ENCODE measurements at places on chromosomes 13 and 19. TPM values are rescaled to one million over a fixed set of nuclear protein-coding genes. Genes with fewer than 3 reads are reported as not detected.
A peak's percentile ranks its signal among the peaks of the same experiment; 100 is the strongest.

DNA sequence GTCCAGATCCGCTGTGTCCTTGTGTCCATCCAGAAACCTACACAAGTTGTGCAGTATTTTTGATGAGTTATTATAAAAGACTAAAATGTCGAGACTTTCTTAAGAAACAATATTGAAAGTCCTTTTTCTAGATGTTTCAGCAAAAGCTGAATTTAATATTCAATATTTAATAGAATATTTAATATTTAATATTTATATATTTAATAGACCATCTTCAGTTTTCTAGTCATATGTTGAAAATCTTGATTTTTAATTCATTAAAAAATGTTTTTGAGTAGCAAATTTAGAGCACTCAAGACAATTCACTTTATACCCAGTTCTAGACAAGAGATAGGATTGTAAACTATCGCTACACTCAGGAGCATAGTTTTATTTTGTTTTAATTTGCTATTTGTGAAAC lies 447.8 kb downstream of the SLITRK5 start:
- DNase-seq, result no peak
- no peaks in the 10 kb centered on the region for H3K4me1 ChIP-seq

GRCh38 chr19:56603829-56604228 lies 8.7 kb downstream of the ZNF71 start:
- H3K4me3 ChIP-seq, result no peak overlapping the region
- H3K27ac ChIP-seq, result no peak overlapping the region
- peaks cover 76% of the 10 kb centered on the region for H3K36me3 ChIP-seq
- no peak for DNase-seq
- H3K4me1 ChIP-seq, result no peaks in the 10 kb centered on the region

DNA sequence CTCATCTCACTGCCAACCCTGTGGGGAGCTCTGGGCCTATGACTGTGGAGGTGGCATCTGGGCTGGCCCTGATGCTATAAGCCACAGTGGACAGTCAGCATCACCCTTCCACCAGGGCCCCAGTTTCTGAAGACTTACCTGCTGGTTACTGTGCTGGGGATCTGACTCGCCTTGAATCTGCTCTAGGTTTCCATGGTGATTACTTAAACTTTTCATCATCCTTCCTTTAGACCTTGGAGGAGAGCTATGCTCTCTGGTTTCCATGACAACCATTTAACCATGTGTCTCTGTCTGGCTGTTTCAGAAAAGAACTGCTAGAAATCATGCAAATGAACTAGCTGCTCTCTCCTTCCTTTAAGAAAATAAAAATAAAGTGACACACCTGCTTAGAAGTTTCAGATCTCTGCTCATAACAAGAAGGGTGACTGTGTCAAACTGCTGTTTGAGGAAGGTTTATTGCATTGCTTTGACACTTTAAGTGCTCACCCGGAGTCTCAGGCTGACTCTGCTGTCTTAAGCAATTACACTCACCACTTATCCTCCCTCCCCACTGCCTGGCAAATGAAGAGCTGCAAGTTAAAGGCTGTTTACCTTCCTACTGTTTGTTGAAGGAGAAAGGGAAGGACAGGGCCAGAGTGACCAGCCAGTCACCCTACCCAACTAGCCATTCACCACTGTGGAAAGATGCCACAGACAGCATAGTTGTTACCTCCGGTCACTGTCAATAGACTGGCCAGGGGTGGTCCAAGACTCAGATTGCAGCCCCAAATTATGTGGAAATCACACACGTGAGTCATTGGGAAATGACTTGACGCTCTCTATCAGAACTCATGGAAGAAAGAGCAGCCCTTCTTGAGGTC lies 87.6 kb downstream of the HSPH1 start:
- no peak for DNase-seq
- H3K4me3 ChIP-seq, result no peak overlapping the region
- no peaks in the 10 kb centered on the region for H3K36me3 ChIP-seq
- H3K27me3 ChIP-seq, result peaks cover 3% of the 10 kb centered on the region
- H3K27ac ChIP-seq, result peak overlapping the region; percentile 42

Gene ZNF790
- total RNA-seq, result 11.5 TPM

Gene ZNF723
- total RNA-seq, result not detected

Gene MYH14
- total RNA-seq, result not detected

- no peak overlapping the region for H3K4me3 ChIP-seq
- H3K27ac ChIP-seq, result no peak overlapping the region
- H3K4me1 ChIP-seq, result no peaks in the 10 kb centered on the region
- no peak for DNase-seq
Measured at GRCh38 chr13:60959427-60959826, 456.2 kb downstream of the PCDH20 start.

GRCh38 chr13:28559636-28560259 lies 64.8 kb upstream of the FLT1 start:
- H3K4me3 ChIP-seq, result no peak overlapping the region
- H3K4me1 ChIP-seq, result no peaks in the 10 kb centered on the region
- peaks cover 11% of the 10 kb centered on the region for H3K27me3 ChIP-seq
- H3K27ac ChIP-seq, result no peak overlapping the region

- no peaks in the 10 kb centered on the region for H3K36me3 ChIP-seq
- peak overlapping the region; percentile 89 for H3K27ac ChIP-seq
- H3K4me3 ChIP-seq, result peak overlapping the region; percentile 92
- DNase-seq, result no peak
- no peaks in the 10 kb centered on the region for H3K27me3 ChIP-seq
Measured at GRCh38 chr19:1862068-1862423, 1.3 kb downstream of the KLF16 start.

DNA sequence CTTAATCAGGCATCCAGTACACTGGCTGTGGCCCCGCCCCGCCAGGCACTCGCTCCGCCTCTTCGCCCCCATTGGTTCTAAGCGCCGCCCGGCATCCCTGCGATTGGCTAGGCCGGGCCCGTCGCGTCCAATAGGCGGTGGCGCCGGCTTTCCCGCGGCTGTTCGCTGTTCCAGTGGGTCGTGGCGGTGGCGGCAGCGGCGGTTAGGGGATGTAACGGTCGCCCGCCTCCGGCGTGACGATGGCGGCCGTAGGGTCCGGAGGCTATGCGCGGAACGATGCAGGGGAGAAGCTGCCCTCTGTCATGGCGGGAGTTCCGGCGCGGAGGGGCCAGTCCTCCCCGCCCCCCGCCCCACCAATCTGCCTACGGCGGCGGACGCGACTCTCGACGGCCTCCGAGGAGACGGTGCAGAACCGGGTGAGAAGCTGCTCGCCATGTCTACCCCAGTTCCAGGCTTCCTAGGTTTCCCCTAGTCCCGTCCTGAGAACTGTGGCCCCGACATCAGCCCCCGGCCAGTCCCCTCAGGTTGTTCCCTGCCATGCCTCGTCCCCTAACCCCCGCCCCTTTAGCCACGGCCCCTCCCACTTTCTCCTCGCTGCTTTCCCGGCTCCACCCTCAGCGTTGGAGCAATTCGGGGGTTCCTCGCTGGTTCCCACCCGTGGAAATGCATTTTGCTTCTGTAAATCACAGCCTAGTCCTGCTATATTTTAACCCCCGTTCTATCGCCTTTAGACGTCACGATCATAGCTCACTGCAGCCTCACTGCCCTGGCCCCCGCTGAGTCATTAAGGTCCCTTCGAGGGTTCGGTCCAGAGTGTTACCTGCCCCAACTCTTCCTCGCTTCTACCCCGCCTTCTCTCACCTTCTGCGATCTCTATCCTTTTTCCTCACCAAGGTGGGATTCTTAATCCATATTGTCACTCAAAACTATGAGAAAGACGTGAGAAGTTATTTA lies at the start of gene WDR62:
WDR62 (plus strand) TSS at position 165 of the 954 bp plus-strand sequence; CDS start at position 240, 75 bp downstream.
- H3K4me3 ChIP-seq, result peak within 1 kb of the TSS; percentile 93
- peak; percentile 94 for DNase-seq
- H3K27me3 ChIP-seq, result no peaks in the 10 kb centered on the region
- H3K27ac ChIP-seq, result peak within 1 kb of the TSS; percentile 93
- peaks cover 18% of the 10 kb centered on the region for H3K4me1 ChIP-seq
- peaks cover 1% of the 10 kb centered on the region for H3K36me3 ChIP-seq

GRCh38 chr13:44734201-44734707 lies 158.1 kb upstream of the TSC22D1 start:
- no peaks in the 10 kb centered on the region for H3K4me1 ChIP-seq
- no peak for DNase-seq
- no peaks in the 10 kb centered on the region for H3K27me3 ChIP-seq
- H3K4me3 ChIP-seq, result no peak overlapping the region

DNA sequence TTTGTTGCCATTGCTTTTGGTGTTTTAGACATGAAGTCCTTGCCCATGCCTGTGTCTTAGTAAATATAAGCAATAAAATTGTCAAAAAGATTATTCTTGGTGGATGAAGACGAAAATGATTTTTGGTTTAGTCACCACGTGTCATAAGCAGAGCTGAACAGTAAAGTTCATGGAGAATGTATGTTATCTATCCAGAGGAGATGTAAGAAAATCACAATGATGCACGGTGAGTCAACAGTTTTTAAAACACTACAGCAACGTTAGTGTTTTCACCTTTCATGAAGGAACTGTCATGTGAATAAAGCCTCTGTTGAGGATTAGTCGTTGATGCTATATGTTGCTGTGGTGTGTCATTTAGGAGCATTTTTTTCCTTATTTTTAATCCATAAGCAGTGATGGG lies 137.6 kb downstream of the GPC6 start:
- no peak overlapping the region for H3K4me3 ChIP-seq
- no peaks in the 10 kb centered on the region for H3K27me3 ChIP-seq
- H3K4me1 ChIP-seq, result no peaks in the 10 kb centered on the region

DNA sequence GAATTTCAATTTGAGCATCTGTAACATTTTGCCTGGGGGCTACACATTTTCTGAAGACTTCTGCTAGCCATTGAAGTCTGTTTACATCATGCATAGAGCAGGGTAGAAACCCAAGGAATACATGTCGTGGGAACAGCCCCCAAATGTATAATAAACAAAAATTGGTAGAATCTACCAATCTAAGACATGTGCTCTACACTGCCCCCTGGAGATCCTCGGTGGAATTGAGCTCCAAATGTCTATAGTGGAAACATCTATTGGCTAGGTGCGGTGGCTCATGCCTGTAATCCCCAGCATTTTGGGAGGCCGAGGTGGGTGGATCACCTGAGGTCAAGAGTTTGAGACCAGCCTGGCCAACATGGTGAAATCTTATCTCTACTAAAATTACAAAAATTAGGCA lies 57.3 kb downstream of the MBD3L2B start:
- DNase-seq, result no peak
- peaks cover 2% of the 10 kb centered on the region for H3K4me1 ChIP-seq
- H3K27ac ChIP-seq, result no peak overlapping the region
- H3K27me3 ChIP-seq, result peaks cover 1% of the 10 kb centered on the region
- H3K4me3 ChIP-seq, result no peak overlapping the region

- DNase-seq, result no peak
- peaks cover 42% of the 10 kb centered on the region for H3K4me1 ChIP-seq
- H3K36me3 ChIP-seq, result no peaks in the 10 kb centered on the region
- H3K4me3 ChIP-seq, result no peak overlapping the region
Measured at GRCh38 chr13:41049480-41050440, 11.5 kb upstream of the WBP4 start.

DNA sequence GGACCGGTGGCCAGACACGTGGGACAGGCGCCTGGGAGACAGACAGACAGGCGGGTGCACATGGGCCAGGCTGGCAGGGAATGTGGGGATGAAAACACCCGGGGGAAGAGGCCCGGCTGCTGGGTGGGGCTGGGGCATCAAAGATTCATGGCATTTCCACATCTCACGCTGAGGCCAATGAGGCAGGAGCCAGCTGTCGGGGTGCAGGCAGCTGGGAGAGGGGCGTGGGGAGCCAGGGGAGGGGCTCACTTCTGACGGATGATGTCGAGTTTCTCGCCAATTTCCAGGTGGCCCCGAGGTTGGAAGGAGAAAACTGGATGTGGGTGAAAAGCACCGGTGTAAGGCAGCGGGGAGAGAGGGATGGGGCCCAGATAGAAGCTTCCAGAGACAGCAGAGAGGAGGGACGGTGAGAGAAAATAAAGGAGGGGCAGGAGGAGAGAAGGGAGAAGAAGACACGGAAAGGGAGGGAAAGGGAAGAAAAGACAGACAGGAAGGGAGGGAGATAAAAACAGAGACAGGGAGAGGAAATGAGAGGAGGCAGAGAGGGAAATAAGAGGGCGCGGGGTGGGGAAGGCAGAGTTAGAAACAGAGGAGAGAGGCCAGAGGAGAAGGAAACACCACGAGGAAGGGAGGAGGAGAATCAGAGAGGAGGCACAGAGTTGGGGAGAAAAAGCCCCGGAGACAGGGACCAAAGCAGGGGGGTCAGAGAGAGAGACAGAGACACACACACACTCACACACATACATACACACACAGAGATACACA lies 8.0 kb upstream of the CCER2 start:
- DNase-seq, result no peak
- H3K27ac ChIP-seq, result no peak overlapping the region
- no peaks in the 10 kb centered on the region for H3K4me1 ChIP-seq
- no peak overlapping the region for H3K4me3 ChIP-seq
- peaks cover 30% of the 10 kb centered on the region for H3K36me3 ChIP-seq

- H3K27ac ChIP-seq, result no peak overlapping the region
- H3K4me3 ChIP-seq, result no peak overlapping the region
- no peak for DNase-seq
Measured at GRCh38 chr19:7690779-7691258, 10.2 kb downstream of the TRAPPC5 start.

DNA sequence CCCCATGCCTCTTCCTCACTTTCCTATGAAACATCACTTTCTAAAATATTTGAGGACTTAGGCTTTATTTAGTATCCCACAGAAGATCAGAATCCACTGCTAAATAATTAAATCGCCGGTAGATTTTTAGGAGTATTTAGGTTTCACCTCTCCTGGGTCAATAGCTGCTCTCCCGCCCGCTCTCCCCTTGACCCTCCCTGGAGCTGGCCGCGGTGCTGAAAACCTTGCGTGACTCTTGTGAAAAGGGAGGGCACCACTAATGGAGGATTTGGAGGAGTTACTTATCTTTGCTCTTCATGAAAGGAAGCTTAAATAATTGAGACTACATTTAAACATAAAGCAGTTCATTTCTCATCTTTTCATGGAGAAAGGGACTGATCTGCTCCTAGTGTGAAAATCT lies 14.1 kb downstream of the POU4F1 start:
- H3K4me1 ChIP-seq, result no peaks in the 10 kb centered on the region
- no peak for DNase-seq
- H3K27me3 ChIP-seq, result peaks cover 69% of the 10 kb centered on the region
- no peaks in the 10 kb centered on the region for H3K36me3 ChIP-seq

DNA sequence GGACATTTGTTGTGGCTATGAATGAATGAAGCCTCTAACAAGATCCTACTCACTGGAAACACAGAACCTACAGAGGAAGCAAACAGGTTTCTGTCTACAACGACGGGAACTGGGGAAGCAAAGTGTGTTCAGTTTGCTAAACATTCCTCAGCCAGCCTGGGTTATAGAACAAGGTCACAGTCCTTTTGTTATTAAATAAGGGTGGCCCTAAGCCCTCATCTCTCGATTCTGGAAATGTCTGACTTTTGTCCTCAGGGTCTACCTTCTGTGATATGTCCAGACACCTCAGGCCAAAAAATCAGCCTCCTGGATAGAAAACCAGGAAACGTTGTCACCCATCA lies 64.6 kb upstream of the ARHGEF7 start:
- H3K4me3 ChIP-seq, result no peak overlapping the region
- H3K36me3 ChIP-seq, result no peaks in the 10 kb centered on the region
- H3K27me3 ChIP-seq, result peaks cover 10% of the 10 kb centered on the region
- peaks cover 10% of the 10 kb centered on the region for H3K4me1 ChIP-seq
- no peak overlapping the region for H3K27ac ChIP-seq

GRCh38 chr19:58468216-58468839 lies 1.4 kb downstream of the ZNF324 start:
- H3K4me3 ChIP-seq, result peak overlapping the region; percentile 81
- peaks cover 26% of the 10 kb centered on the region for H3K36me3 ChIP-seq
- H3K27ac ChIP-seq, result no peak overlapping the region
- H3K27me3 ChIP-seq, result no peaks in the 10 kb centered on the region

- no peak overlapping the region for H3K27ac ChIP-seq
- no peak overlapping the region for H3K4me3 ChIP-seq
- H3K4me1 ChIP-seq, result peaks cover 34% of the 10 kb centered on the region
- no peaks in the 10 kb centered on the region for H3K27me3 ChIP-seq
Measured at GRCh38 chr13:77515785-77516184, 19.7 kb upstream of the SCEL start.

GRCh38 chr13:22427066-22427465 lies 753.7 kb upstream of the SGCG start:
- H3K4me3 ChIP-seq, result no peak overlapping the region
- no peaks in the 10 kb centered on the region for H3K36me3 ChIP-seq
- no peak for DNase-seq
- H3K27ac ChIP-seq, result no peak overlapping the region
- no peaks in the 10 kb centered on the region for H3K27me3 ChIP-seq

Measured in activated B cell treated with CpG ODN at 0.5 μM for 24 hours (primary cell).